ENCODE measurements at places on chromosomes 2 and 18.

- no peaks in the 10 kb centered on the region for H3K36me3 ChIP-seq
- H3K4me3 ChIP-seq = no peak overlapping the region
- no peaks in the 10 kb centered on the region for H3K4me1 ChIP-seq
- DNase-seq = no peak
- peaks cover 2% of the 10 kb centered on the region for H3K27me3 ChIP-seq
- no peak overlapping the region for H3K27ac ChIP-seq
Measured at GRCh38 chr2:45312275-45312674, 298.8 kb downstream of the SRBD1 start.

- H3K36me3 ChIP-seq = no peaks in the 10 kb centered on the region
- no peak overlapping the region for H3K4me3 ChIP-seq
- DNase-seq = no peak
- no peaks in the 10 kb centered on the region for H3K27me3 ChIP-seq
- H3K27ac ChIP-seq = no peak overlapping the region
- H3K4me1 ChIP-seq = peaks cover 10% of the 10 kb centered on the region
Measured at GRCh38 chr2:238422285-238422684, 4.4 kb upstream of the ASB1 start.

DNA sequence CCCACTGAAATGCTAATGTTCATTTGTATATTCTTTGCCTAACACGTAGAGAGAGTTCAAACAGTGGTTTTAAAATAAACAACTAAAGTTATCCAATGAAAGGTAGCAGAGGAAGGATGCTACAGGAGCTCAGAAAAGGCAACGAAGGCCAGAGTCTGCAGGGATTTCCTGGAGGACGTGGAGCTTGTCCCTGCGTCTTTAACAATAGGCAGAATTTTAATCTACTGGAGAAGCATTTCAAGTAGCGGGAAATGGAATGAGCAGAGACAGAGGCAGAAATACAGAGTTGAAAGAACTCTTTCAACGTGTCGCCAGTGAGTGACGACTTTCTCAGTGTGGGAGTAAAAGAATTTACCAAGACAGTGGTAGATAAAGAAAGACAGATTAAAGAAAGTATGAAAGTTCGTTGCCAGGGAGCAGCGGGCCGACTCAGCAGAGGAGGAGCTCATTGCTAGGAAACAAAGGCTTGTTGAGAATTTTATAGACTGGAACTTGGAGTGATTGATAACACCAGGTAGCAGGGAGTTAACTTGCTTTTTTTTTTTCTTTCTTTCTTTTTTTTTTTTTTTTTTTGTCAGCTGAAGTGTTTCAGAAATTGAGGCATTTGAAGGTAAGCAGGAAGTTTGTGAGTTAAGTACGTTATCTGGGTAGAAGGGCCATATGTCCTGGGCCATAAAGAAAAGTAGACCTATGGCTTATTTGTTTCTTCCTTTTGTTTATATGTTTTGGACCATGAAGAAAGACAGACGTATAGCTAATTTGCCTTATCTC lies 625 bp upstream of the NBAS start:
- H3K27me3 ChIP-seq = no peaks in the 10 kb centered on the region
- peaks cover 2% of the 10 kb centered on the region for H3K36me3 ChIP-seq
- peak; percentile 33 for DNase-seq
- H3K4me1 ChIP-seq = peaks cover 36% of the 10 kb centered on the region
- peak overlapping the region; percentile 96 for H3K27ac ChIP-seq
- H3K4me3 ChIP-seq = peak overlapping the region; percentile 97

GRCh38 chr2:60964651-60965498 lies 52.6 kb upstream of the PEX13 start:
- H3K4me3 ChIP-seq = no peak overlapping the region
- H3K27me3 ChIP-seq = no peaks in the 10 kb centered on the region
- H3K27ac ChIP-seq = peak overlapping the region; percentile 91
- peaks cover 26% of the 10 kb centered on the region for H3K36me3 ChIP-seq
- peaks cover 37% of the 10 kb centered on the region for H3K4me1 ChIP-seq

GRCh38 chr2:19762959-19763605 lies 138.7 kb downstream of the TTC32 start:
- no peak overlapping the region for H3K4me3 ChIP-seq
- H3K27ac ChIP-seq = no peak overlapping the region

GRCh38 chr2:161606327-161606726 lies 17.9 kb upstream of the SLC4A10 start:
- H3K4me3 ChIP-seq = no peak overlapping the region
- H3K36me3 ChIP-seq = no peaks in the 10 kb centered on the region

GRCh38 chr2:201798252-201798913 lies 8.0 kb upstream of the CDK15 start:
- no peak overlapping the region for H3K4me3 ChIP-seq
- H3K4me1 ChIP-seq = no peaks in the 10 kb centered on the region
- peaks cover 9% of the 10 kb centered on the region for H3K27me3 ChIP-seq
- H3K27ac ChIP-seq = no peak overlapping the region
- DNase-seq = no peak

DNA sequence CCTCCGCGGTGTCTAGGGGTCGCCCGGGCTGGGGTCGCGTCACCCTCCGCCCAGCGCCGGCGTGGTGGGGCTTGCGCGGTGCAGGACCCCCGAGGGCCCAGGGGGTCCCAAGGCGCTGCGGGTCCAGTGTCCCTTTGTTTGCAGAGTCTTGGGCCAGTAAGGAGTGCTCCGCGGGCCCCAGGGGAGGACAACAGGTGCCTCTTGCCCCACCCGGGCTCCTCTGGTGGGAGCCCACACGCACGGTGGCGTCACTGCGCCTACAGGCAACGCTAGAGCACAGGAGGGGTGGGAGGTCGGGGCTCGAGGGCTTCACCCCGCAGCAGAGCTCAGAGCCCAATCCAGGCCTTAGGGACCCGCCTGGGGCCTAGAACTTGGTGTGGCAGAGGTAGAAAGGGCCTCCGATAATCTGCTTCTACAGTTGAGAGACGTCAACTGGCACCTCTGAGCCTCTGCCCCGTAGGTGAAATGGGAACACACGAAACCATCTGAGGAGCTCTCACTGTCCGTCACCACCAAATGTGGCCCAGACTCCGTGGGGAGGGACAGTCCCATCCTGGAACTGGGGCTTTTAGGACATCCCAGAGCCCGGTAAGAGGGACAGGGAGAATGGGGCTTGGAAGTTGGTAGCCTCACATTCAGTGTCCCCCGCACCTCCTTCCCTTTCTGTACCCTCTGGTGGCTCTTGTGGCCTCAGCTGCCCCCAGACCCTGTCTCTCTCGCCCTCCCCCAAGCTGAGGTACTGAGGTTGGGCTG lies 1.4 kb downstream of the ARID5A start:
- H3K4me1 ChIP-seq = peaks cover 59% of the 10 kb centered on the region
- DNase-seq = peak; percentile 56

DNA sequence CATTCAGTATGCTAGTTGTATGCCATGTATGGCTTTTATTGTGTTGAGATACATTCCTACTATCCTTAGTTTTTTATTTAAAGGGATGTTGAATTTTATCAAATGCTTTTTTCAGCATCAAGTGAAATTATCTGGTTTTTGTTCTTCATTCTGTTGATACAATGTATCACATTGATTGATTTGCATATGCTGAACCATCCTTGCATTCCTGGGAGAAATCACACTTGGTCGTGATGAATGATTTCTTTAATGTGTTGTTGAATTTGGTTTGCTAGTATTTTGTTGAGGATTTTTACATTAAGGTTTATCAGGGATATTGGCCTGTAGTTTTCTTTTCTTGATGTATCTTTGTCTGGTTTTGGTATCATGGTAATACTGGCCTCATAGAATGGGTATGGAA lies 49.7 kb downstream of the CD28 start:
- H3K27ac ChIP-seq = no peak overlapping the region
- no peaks in the 10 kb centered on the region for H3K27me3 ChIP-seq
- peaks cover 17% of the 10 kb centered on the region for H3K4me1 ChIP-seq
- DNase-seq = no peak
- H3K36me3 ChIP-seq = peaks cover 85% of the 10 kb centered on the region
- H3K4me3 ChIP-seq = no peak overlapping the region

- H3K4me3 ChIP-seq = no peak overlapping the region
- DNase-seq = no peak
- H3K27me3 ChIP-seq = peaks cover 14% of the 10 kb centered on the region
- no peaks in the 10 kb centered on the region for H3K4me1 ChIP-seq
Measured at GRCh38 chr2:186561467-186562208, 28.2 kb upstream of the ITGAV start.

DNA sequence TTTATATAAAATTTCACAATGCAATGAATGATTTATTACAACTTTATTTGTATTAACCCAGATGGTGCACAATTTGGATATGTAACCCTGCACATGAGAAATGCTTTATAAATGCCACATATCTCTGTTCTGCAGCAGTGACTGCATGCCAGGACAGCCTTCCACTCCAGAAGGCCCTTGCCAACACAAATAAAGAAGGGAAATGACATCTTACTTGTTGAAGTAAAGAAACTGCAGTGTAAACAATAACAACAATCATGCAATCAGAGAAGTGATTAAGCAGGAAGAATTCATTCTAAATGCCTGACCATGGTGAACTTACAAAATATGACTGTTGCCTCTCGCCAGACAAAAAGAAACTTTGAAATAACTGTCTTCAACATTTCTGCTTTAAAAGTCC lies 129.9 kb upstream of the CHST9 start:
- H3K36me3 ChIP-seq = no peaks in the 10 kb centered on the region
- DNase-seq = no peak
- no peak overlapping the region for H3K27ac ChIP-seq
- H3K27me3 ChIP-seq = no peaks in the 10 kb centered on the region
- H3K4me1 ChIP-seq = no peaks in the 10 kb centered on the region

GRCh38 chr2:215362562-215362904 lies 50.7 kb downstream of the ATIC start:
- no peak overlapping the region for H3K4me3 ChIP-seq
- no peak for DNase-seq
- no peaks in the 10 kb centered on the region for H3K4me1 ChIP-seq

DNA sequence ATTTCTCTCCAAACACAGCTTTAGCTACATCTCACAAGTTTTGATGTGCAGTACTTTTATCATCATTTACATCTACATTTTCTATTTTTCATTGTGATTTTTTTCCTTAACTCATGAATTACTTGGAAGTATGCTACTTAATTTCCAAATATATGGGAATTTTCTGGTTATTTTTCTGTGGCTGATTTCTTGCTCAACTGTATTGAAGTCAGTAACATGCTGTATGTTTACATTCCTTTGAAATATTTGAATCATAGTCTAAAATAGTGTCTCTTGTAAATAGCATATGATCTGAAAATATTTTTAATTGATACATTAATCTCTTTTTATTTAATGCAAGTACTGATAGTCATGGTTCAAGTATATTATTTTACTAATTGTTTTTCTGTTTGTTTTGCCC lies 26.0 kb upstream of the GALNT5 start:
- no peak for DNase-seq
- H3K36me3 ChIP-seq = no peaks in the 10 kb centered on the region
- H3K27me3 ChIP-seq = peaks cover 30% of the 10 kb centered on the region
- H3K4me3 ChIP-seq = no peak overlapping the region
- no peaks in the 10 kb centered on the region for H3K4me1 ChIP-seq

DNA sequence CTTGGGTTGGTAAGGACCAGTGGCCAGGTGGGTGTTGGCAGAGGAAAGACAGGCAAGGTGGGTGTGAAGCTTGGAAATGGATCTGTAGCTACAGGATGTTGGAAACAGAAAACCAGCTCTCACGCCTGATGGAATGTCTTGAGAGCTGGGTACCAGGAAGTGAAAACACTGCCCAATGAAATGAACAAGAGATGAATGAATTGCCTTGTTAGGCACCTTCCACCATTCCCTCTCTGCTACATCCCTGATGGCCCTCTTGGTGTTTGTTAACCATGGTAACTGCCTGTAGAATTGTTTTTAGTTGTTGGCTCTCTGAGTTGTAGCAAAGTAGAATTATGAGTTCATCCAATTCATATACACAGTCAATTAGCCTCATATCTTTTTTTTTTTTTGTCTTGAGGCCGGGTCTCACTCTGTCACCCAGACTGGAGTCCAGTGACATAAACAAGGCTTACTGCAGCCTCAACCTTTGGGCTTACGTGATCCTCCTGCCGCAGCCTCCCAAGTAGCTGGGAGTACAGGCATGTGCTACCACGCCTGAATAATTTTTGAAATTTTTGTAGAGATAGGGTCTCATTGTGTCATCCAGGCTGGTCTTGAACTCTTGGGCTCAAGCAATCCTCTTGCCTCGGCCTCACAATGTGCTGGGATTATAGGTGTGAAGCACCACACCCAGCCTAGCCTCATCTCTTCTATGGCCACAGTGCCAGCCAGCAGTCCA lies 9.5 kb downstream of the KCMF1 start:
- H3K4me3 ChIP-seq = no peak overlapping the region
- no peaks in the 10 kb centered on the region for H3K27me3 ChIP-seq
- no peak for DNase-seq
- H3K4me1 ChIP-seq = peaks cover 47% of the 10 kb centered on the region

DNA sequence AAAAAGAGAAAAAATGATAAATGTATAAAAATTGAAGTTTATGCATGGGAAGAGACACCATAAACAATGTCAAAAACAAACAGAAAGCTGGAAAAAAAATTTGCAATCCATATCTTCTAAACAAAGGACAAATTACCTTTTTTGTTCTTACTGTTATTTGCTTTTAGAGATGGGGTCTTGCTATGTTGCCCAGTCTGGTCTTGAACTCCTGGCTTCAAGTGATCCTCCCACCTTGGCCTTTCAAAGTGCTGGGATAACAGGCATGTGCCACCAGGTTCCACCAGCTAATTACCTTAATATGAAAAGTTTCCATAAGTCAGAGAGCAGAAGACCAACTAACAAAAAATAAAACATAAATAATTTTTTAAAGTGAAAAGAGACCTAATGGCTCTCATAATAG lies 90.0 kb upstream of the SIX3 start:
- H3K36me3 ChIP-seq = no peaks in the 10 kb centered on the region
- H3K4me3 ChIP-seq = no peak overlapping the region
- DNase-seq = no peak
- peaks cover 5% of the 10 kb centered on the region for H3K4me1 ChIP-seq
- H3K27me3 ChIP-seq = peaks cover 40% of the 10 kb centered on the region

DNA sequence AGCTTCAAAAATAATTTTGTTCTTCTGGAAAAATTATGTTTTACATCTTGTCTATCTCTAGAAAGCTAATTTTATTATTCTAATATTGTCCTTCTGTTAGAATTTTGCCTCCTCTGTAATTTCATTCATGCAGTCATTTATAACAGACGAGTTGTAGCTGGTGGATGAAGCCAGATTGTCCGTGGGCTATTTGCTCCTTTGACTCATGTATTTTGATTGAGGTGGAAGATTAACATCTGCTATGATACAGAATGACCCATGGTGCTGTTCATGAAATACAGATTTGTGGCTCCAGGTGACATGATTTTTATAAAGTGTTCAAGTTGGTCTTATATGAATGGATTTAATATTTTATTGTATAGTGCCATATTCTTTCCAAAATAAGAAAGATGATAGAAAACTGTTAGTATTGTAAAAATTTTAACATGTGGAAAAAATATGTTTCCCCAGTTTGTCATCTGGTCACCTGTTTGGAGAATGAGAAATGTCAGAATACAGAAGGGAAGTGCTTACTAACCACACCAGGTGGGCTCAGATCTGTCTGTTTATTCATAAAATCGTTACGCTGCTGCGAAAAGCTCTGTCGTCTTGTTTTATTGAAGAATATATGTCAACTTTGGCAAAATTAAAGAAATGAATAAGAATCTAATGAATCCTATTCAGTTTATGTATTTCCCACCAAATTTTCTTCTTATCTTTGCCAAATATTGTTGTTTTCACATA lies 20.4 kb upstream of the L3MBTL4 start:
- no peak overlapping the region for H3K4me3 ChIP-seq
- H3K27me3 ChIP-seq = no peaks in the 10 kb centered on the region
- no peaks in the 10 kb centered on the region for H3K4me1 ChIP-seq
- H3K27ac ChIP-seq = no peak overlapping the region

Data from activated CD4-positive, alpha-beta T cell treated with anti-CD3 and anti-CD28 coated beads, Interleukin-2, amount 10 ng/mL, durations not matched to agents 7 days and 5 days (primary cell).